ENCODE measurements at places on chromosomes 1 and 21.

DNA sequence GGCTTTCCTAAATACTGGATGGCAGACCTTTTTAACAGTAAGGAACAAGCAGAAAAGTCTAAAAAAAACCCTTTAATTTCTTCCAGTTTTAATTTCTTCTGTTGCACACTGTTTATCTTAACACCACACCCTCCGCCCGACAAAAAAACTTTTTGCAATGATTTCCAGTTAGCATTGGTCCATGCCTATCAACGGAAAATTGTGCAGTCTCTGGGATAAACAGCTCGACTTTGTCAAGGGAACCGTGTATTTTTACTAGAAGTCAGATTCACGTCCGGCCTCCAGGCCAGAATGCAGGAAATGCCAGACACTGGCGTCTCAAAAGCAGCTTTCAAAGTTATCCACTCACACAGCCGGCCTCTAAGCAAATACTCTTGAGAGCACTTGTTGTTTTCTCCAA is 378 bp upstream of the NUP210L start:
- DNase-seq, result no peak

DNA sequence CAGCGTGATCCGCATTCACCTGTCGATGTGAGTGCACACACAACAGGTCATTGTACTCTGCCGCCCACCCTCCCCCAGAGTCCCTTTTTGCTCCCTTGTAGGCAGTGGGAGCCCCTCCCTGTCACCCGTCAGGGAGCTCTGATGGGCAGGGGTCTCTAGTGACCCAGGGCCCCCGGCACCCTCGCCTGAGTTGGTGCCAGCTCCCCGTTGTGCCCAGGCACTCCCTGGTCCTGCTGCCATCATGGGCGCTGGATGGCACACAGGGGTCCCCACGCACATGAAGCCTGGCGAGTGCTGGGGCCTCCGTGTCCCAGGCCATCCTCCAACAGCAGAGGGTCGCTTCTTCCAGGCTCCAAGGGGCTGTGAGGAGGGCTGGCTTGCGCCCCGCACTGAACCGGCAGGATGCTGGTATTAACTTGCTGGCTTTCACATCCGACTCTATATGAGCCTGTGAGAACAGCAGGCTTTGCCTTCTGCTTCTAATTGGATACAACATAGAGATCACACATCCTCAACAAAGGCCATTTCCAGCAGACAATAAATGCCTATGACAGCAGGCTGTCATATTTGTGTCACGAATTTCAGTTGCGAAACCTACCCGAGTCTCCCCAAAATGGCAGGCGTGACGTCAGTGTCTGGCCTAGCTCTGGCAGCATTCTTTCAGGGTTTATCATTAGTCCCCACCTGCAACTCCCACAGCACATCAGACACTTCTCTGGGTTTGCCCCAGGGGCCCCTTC is 35.4 kb downstream of the KIAA1614 start:
- DNase-seq, result no peak

GRCh38 chr1:214637722-214638458 is 34.9 kb downstream of the CENPF start:
- DNase-seq, result no peak

DNA sequence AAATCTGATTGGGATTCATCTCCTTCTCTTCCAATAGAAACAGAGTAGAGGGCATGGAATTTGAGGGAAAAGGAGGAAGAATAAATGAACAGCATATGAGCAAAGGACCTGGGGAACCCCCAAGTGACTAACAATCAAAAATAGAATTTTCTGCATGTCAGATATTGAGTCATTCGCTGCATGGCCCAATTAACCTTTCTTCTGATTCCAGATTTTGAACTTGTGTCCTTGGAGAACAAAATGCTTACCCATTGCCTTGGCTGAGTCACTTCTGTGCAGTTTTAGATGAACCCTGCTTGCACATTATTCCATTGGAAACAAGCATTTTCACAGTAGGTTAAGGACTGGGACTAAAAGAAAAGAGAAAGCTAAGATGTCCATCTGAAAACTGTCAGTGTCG is 390.5 kb downstream of the ST6GALNAC3 start:
- DNase-seq, result no peak

DNA sequence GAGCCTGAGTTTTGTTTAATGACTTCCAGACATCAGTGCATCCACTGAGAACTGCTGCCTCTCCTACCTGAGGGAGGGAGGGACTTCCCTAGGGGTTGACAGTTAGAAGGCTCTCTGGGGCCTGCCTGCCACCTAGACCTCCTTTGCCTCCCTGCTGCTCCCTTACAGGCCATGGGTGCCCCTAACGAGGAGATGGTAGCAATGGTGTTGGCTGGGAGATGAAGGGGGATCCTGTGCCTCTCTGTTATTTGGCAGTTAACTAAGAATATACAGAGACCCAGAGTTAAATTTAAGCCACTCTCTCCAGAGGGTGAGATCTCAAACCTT is 66.1 kb downstream of the UBE2U start:
- no peak for DNase-seq

- no peak for DNase-seq
Measured at GRCh38 chr1:182897696-182898095, 55.3 kb downstream of the SHCBP1L start.

GRCh38 chr1:186531561-186532165 is 70.7 kb upstream of the PDC start:
- no peak for DNase-seq

DNA sequence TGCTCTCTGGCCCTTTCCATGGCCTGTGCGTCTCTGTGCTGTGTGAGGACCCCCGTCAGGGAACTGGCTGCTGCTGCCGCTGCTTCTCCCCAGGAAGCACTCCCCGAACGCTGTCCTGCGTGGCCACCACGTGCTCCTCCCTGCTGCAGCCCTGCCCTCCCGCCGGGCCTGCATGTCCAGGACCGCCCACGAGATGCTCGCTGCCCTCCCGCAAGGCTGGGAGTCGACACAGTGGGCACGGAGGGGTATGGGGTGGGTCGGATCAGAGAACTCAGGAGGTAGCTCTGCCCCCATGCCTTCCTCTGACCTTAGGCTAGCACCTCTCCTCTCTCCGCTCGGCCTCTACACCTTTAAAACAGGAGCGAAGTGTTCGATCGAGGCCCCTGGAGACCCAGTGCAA is 171.9 kb upstream of the AJAP1 start:
- DNase-seq, result no peak

DNA sequence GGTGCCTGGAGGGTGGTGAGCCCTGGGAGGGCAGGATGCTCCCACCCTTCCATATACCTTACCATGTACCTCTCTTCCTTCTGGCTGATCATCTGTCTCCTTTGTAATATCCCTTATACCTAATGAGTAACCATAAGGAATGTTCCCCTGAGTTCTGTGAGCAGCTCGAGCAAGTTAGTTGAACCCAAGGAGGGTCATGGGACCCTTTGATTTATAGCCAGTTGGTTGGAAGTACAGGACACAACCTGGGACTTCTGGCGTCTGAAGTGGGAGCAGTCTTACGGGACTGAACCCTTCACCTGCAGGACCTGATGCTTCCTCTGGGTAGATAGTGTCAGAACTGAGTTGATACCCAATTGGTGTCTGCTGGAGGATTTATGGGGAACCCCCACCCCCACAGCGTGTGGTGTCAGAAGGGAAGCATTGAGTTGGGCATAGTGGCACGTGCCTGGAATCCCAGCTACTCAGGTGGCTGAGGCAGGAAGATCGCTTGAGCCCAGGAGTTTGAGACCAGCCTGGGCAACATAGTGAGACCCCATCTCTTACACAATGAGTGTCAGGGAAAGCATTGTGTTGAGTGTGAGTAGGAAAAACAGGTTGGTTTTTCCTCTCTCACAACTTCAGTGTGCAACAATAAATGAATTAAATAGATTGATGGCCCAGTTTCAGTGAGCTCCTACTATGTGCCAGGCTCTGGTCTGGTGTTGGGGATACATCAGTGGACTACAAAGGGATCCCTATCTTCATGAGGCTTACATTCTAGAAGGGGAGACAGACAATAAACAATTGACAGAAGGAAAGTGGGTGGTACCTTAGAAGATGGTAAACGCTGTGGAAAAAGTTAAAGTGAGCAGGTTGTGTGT is 16.0 kb downstream of the DNAJC16 start:
- no peak for DNase-seq

Measured in stimulated activated CD4-positive, alpha-beta T cell treated with anti-CD3 and anti-CD28 coated beads, Interleukin-15, amount 100 ng/mL, for 1 hour (primary cell).